ENCODE measurements at places on chromosomes 6 and 20.

DNA sequence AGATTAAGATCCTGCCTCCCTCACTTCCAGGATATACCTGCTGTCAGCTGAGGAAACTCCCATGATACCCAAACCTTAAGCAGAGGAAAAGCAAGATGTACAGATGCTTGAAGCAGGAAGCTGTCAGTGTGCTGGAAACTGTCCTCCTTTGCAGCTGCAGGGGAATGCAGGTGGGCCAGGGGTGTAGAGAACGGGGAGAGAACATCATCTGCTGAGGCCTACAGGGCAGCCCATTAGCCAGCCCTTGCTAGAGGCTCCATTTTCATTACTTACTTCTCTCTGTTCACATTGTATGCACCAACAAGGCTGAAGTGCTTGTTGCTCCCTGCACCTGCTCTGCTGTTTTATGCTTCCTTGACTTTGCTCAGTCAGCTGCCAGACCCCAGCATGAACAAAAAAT is 119.1 kb downstream of the PRND start:
- no peak for DNase-seq

- no peak for DNase-seq
Measured at GRCh38 chr6:12393100-12393499, 102.9 kb downstream of the EDN1 start.

- no peak for DNase-seq
Measured at GRCh38 chr6:166523782-166524559, 62.5 kb downstream of the RAMACL start.

GRCh38 chr6:52103623-52104022 is 16.2 kb upstream of the PKHD1 start:
- no peak for DNase-seq

DNA sequence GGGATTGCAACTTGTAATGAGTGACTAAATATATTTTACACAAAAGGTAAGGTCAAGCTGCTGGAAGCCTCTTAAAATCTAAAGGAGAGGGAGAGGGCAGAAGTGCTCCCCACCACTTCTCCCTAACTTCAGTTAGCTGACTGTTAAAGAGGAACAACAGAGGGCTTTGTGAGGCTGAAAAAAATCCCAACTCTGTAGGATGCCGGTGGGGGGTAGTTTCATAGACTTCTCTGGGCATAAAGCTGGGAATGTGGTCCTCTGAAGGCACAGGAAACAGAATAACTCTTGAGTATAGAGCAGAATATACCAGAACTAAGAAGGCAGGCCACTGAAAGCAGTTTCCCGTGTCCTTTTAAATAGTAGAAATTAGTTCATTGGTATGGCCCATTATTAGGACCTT is 71.6 kb downstream of the KIF6 start:
- DNase-seq: no peak

- no peak for DNase-seq
Measured at GRCh38 chr6:3016473-3017280, 17.0 kb downstream of the NQO2 start.

GRCh38 chr6:3805448-3806123 is 43.6 kb upstream of the FAM50B start:
- no peak for DNase-seq

- peak; percentile 51 for DNase-seq
Measured at GRCh38 chr6:36827261-36828079, 11.8 kb downstream of the CPNE5 start.

GRCh38 chr6:35954333-35954732 is 33.4 kb upstream of the SRPK1 start:
- DNase-seq: no peak

DNA sequence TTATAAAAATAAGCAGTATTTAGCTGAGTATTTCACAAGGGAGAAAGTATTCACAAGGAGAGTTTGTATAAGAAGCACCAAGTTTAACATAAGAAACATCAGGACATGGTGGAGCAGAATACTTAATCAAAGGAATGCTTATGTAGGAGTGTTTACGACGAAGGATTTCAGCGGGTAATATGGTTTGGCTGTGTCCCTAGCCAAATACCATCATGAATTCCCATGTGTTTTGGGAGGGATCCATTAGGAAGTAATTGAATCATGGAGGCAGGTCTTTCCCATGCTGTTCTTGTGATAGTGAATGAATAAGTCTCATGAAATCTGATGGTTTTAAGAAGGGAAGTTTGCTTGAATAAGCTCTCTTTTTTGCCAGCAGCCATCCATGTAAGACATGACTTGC is 1099.1 kb upstream of the ADGRB3 start:
- DNase-seq: no peak

GRCh38 chr6:148629181-148629580 is 117.6 kb upstream of the UST start:
- no peak for DNase-seq

GRCh38 chr6:134340179-134340975 is 22.5 kb upstream of the SGK1 start:
- DNase-seq: no peak

GRCh38 chr6:41077536-41077935 is 4.8 kb downstream of the NFYA start:
- DNase-seq: no peak

DNA sequence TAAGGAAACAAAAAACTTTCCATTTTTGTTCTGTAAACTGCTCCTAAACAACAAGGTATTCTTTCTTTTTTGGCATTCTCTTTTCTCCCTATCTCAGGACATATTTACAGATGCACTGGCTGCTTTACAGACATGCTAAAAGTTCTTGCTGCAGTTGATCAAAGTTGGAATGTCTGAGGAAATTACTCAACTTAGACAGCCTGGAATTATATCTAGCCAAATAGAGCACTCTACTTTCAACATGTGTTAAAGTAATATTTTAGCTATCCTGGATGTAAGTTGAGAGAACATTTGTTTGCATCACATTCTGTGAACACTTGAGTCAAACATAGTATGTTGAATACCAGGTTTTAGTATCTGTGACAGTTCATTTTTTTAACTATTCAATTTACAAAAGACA is 24.8 kb downstream of the TASP1 start:
- DNase-seq: no peak

- no peak for DNase-seq
Measured at GRCh38 chr20:48703511-48704219, 124.1 kb downstream of the PREX1 start.

DNA sequence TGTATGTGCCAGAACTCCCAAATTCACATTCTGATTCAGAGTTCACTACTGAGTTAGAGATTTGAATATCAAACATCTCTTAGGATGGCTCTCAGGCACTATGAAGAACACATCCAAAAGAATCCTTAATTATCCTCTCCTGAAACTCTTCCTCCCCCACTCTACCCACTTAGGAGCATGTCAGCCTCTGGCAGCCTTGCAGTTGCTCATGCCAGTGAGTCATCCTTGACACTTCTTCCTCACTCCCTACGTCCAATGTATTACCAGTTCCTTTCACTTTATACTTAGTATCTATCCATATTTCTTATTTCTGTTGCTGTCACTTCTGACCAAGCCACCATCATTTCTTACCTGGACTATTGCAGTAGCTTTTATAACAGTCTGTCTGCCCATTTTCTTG is 192.0 kb upstream of the IMPG1 start:
- DNase-seq: no peak

DNA sequence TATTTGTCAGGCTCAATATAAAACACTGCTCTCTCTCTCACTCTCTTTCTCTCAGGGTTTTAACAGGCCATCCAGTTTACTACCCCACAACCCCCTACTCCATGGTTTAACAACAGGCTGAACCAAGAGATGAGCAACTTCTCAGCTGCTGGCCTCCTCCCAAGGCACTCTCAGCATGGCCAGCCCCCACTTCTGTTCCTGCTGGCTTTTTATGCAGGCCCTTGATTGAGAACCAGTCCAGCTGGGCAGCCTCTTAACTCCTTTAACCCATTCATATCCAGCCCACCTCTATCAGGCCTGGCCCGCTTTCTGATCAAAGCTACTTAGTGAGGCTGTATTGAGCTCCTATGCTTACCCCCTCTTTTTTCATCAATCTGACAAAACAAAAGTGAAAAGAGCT is 346.8 kb upstream of the POU3F2 start:
- no peak for DNase-seq

- DNase-seq: peak; percentile 29
Measured at GRCh38 chr6:120826253-120826652, 508.0 kb downstream of the TBC1D32 start.

GRCh38 chr6:36078159-36078558 is 50.6 kb downstream of the MAPK14 start:
- no peak for DNase-seq

DNA sequence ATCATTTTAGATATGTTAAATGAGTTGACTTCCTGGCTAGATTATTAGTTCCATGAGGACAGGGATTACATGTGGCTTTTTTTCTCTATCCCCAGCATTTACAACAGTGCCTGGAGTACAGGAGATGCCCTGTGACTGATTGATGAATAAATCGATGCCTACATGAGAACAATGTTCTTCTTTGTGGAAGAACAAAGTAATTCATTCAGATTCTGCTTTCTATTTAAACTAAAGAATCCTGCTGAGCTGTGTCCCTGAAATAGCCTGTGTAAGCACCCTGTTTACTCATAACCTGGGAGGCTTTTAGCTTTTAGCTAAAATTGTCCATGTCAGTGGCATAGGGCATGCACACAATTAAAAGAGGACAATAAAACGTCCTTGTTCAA is 125.1 kb upstream of the BTBD3 start:
- peak; percentile 93 for DNase-seq

DNA sequence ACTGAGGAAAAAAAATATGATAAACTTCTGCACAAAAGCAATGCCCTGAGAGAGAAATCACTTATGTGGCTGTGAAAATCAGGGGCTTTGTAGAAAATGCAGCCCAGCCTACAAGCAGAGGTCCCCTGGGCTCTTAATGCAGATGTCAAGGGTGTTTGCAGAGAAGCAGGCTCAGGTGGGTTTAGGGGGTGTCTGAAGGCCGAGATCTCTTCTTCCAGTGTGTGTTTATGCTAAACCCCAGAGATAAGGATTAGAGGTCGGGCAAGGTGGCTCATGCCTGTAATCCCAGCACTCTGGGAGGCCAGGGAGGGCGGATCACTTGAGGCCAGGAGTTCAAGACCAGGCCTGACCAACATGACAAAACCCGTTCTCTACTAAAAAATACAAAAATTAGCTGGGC is 78.5 kb downstream of the TMEM242 start:
- no peak for DNase-seq

DNA sequence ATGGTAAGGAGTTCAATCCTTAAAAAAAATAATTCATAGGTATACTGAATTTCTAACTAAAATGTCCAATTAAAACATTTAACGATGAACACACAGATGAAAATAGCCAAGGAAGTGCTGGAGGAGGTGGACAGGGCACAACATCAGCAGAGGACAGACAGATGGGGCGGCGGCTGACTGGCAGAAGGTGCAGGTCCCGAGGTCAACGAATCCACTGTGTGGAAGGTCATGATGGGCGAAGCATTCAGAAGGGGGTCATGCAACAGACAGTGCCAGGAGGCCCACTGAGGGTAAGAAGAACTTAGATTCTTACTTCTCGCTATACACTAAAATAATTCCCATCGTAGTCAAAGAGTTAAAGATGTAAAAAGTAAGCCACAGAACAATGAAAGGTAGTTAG is 34.2 kb upstream of the FRMD1 start:
- no peak for DNase-seq

- no peak for DNase-seq
Measured at GRCh38 chr20:64077094-64077493, 2.2 kb downstream of the RGS19 start.

- DNase-seq: no peak
Measured at GRCh38 chr6:170146640-170147039, 144.2 kb downstream of the DLL1 start.

- no peak for DNase-seq
Measured at GRCh38 chr6:32151863-32152768, at the start of gene PRRT1. Gene PRRT1 (minus strand): TSS chr6:32151939. CDS start chr6:32151827, 112 bp downstream.

DNA sequence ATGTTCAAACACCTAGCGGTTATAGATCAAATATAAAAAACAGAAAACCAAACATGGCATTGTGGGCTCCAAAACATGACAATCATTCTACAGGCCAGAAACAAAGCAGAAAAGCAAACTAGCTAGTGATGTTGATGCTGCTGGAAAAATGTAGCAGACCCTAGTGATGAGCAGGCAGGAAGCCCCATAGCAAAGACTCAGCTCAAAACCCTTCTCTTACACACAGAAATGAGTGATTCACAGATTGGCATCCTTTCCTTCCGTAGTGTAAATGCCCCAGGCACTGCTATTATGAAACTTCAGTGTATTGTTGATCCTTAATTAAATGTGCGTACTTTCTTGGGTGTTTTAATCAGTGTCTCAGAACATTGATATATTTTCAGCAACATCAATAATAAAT is 425.1 kb downstream of the UTRN start:
- DNase-seq: no peak

DNA sequence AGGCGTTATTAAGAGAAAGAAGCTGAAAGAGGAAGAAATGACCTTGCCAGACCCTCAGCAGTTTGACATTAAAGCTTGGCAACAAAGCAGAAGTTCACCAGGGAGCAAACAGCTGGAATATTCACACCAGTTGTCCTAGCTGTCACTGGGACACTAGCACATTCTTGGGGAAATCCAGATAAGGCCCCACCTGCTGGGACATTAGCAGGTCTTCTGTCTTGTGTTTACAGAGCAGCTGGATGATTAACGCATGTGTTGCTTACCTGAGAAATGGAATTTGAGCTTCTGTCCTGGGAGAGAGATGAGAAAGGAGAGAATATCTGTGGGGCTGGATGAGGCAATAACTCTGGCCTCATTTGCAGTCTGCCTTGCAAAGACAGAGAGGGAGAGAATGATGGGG is 137.6 kb upstream of the RIN2 start:
- DNase-seq: peak; percentile 83

- no peak for DNase-seq
Measured at GRCh38 chr6:158863646-158864045, 44.5 kb upstream of the EZR start.

- no peak for DNase-seq
Measured at GRCh38 chr20:50294164-50295088, 103.8 kb downstream of the CEBPB start.

DNA sequence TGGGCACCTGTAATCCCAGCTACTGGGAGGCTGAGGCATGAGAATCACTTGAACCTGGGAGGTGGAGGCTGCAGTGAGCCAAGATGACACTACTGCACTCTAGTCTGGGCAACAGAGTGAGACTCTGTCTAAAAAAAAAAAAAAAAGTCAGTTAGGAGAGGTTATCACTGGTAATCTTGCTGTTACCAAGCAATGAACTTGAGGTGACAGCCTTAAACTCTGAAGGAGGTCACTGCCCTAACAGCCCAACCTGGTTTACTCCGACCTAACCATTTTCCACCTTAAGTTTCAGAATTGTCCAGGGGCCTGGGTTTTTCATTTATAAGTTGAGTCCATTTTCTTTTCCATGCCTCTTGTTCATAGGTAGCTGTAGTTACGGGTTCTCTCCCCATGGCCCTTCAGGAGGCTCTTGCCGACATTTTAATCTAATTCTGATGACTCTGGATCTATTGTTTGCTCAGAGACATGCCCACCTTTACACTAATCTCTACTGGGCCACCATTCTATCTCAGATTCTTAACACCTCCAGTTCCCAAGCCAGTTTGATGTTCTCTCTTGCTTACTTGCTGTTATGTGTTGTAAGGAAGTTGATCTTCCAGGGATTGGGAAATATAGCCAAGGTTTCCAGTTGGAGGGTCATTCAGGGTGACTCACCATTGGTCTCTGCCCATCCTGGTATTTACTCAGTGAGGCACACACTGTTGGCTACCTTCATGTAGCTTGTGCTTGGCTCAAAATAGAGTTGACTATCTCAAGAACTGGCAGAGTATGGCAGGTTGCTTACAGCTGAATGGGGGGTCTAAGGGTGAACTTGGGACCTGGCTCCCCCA is 29.1 kb downstream of the SHLD1 start:
- DNase-seq: no peak

Measured in NCI-H146 (cell line).